ENCODE measurements at places on chromosomes 7 and 10.

DNA sequence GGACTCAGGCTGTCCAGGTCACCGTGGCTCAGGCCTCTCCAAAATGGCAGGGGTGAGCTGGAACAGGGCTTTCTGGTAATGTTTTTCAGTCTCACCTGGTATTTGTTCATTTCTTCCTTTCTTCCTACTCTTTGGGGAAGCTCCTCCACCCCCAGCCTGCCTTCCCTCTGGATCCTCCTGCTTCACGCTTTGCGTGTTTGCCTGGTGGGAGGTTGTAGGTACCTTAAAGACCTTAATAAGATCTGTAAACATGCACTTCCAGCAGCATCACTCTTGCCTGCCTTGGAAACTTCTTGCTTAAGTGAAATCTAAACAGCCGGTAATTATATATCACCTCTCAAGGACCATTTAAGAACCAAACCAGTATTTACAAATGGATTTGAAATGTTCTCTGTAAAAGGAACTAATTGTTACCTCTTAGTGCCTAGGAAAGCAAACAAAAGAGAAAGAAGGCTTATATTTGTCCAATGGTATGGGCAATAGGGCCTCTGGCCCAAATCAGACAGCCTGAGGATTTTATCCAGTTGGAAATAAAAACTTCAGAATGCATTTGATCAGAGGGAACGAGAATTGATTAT is 339.9 kb downstream of the CCSER2 start:
- no peak for DNase-seq

- no peak for DNase-seq
Observed at GRCh38 chr10:132462463-132463332, 65.7 kb downstream of the PWWP2B start.

GRCh38 chr7:135147899-135148721 is at the start of gene TMEM140:
Gene TMEM140 (plus strand): TSS chr7:135148072. CDS start chr7:135164442, 16,370 bp downstream.
- DNase-seq: no peak

DNA sequence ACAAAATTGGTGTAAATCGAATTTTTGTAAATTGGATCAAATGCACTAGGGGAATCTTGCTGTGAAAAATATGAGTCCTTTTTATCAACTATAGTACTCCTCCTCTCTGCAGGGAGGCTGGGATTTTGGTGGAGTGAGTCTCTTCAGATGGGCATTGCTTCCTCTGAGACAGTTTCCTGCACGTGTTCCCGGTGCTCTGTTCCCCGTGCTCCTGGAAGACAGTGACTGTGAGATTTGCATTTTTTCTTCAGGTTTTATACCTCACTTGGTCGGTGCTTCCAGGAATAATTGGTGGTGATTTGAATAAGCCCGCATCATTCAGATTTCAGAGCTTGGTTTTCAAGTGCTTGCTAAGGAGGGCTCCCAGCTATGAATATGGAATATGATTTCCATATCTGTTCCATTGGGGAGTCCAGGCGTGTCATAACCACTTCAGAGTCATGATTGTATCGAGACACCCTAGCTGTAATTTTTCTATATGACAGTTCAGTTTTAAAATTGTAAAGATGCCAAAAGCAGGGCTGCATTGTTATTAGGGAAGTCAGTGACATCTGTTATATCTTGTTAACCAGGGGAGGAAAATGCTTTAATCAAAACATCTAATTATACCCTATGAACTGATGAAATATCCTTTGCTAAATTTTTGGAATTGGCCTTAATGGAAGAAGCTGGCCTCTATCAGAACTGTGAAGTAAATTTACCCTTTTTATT is 12.3 kb downstream of the AUTS2 start:
- no peak for DNase-seq

DNA sequence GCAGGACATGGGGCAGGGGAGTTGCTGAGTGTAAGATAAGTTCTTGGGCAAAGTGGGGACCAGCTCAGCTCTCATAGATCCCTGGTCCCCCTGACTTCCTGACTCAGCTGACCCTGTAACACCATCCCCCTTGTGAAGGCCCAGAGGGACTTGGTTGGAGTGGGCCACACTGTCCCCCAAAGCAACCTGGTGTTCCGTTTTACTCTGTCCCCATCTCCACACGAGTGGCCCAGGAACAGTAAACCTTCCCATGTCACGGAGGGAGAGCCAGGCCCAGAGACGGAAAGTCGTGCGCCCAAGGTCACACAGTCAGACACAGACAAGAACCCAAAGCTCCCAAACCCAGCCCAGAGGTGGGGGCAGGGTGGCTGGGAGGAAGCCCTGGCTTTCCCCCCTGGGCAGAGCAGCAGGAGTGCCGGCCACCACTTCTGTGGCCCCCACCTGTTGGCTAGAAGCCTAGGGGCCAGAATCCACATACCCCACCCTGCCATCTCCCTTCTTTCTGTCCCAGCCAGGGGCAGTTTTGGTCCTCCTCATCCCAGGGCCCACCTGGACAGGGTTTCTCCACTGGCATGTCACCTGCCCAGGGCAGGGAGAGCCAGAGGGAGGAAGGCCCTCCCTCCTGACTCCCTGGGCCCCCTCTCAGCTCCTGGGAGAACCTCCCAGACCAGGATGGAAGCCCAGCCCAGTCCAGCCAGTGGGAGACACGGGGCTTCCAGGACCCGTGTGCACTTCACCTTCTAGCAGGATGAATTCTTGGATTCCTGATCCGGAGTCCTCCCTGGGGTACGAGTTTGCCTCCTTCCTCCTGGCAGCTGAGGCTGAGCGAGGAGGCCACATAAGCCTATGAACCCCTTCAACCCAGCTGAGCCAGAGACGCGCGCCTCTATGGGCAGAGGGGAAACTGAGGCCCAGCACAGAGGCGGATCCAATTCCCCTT is 20.6 kb upstream of the VPS37D start:
- no peak for DNase-seq

DNA sequence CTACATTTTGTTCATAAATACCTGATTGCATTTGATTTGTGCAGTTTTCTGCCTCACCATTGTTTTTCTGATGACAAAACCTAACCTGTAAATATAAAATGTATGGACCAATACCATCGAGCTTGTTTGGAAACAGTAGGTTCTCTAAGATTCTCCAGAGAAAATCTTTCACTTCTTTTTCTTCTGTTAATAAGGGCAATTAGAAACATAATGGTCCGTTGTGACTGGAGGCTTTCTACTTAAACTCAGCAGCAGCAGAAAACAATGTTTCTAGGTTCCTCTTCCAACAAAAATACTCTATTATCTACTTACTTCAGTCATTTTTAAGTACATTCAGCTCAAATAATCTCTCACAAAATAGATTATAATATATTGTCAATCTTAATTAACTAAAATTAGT is 601.5 kb downstream of the PHTF2 start:
- DNase-seq: no peak

GRCh38 chr10:15196021-15196834 is 27.7 kb upstream of the NMT2 start:
- DNase-seq: no peak

GRCh38 chr10:35789996-35790395 is 147.9 kb upstream of the FZD8 start:
- DNase-seq: no peak

DNA sequence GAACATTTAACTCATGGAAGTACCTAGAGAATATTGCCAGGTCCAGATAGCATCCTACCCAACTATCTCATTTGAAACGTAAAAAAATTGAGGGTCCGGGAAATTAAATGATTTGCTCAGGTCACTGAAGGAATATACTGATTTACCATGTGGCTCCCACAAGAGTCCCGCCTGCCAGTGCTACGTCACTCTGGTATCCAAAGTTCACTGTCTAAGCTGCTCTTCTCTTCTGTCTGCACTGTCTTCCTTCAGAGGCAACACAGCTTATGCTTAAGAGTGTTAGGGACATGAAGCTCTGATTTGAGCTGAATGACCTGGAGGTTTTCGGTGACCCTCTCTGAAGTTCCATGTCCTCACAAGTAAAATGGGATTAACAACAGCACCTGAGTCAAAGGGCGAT is 114.6 kb downstream of the PDE1C start:
- no peak for DNase-seq

GRCh38 chr10:44203535-44203934 is 181.4 kb downstream of the CXCL12 start:
- no peak for DNase-seq

DNA sequence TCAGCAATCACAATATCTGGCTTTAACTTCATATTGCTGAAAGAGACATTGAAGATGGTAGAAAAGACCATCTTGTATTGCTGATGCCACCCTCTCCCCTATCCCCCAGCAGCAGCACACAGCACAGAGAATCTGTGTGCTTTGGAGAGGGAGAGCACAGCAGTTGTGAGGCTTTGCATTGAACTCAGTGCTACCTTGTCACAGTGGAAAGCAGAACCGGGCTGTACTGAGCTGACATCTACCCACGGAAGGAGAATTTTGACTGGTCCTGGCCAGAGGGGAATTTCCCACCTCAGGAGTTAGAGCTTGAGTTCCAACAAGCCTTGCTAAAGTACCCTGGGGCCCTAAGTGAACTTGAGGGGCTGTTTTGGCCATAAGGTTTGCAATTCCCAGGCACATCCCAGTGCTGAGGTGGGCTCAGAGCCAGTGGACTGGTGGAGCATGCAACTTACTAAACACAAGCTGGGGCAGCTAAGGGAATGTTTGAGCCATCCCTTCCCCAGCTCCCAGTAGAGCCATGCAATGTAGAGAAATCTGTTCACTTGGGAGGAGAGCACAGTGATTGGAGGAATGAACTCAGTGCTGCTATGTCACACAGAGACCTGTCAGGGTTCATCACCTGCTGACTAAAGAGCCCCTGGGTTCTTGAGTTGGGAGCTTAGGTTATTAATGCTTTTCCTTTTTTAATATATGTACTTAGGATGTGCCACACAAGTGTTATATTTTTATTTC is 62.1 kb downstream of the OR13A1 start:
- DNase-seq: no peak

- no peak for DNase-seq
Observed at GRCh38 chr10:6301488-6302075, 98.8 kb downstream of the PFKFB3 start.

DNA sequence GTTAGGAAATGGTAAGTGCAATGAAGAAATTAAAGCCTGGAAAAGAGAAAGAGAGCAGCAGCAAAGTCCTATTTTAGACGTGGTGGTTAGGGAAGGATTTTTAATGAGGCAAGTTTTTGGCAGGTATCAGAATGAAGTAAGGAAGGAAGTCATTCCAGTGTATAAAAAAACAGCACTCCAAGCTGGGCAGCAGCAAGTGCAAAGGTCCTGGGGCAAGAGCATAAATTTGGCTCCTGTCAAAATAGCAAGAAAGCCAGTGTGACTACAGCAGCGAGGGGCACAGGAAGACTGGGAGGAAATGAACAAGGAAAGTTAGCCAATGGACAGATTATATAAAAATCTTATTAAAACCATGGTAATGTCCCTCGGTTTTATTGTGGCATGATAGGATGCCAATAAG is 90.2 kb downstream of the PPP1R3A start:
- no peak for DNase-seq

DNA sequence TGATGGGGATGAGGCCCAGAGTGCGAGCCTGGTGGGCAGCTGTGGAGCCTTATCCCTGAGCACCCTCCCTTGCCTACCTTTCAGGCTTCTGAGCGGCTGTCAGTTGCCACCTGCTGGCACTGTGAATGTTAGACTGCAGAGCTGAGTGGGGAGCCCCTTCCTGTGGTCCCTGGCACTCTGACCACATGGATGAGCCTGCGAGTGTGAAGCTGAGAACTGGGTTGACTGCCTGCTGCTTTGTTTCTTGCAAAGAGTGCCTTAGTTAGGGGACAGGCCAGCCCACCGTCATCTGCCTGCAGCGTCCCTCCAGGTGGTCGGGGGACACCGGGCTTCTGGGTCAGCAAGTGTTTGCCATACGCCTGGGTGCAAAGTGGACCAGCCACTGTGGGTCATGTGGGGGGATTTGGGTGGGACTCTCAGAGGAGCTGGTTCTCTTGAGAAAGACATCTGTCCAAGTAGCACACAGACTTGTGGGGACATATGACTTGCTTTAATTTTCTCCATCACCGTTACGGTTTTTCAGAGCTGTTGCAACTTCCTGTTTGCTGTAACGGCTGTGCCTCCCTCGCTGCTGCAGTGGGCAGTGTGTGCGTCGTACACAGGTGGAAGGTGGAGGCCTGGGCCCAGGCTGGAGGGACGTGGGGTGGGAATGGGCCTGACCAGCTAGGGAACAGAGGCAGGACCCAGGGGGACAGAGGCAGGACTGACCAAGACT is 13.7 kb downstream of the INPP5A start:
- DNase-seq: no peak

Data from stimulated activated CD4-positive, alpha-beta T cell treated with anti-CD3 and anti-CD28 coated beads, Interleukin-12 subunit alpha, Interleukin-12 subunit beta, amount 100 ng/mL, for 24 hours (primary cell).